ENCODE measurements at places on chromosomes 16 and 17.

- DNase-seq = no peak
Measured at GRCh38 chr16:72024862-72025382, 16.4 kb downstream of the DHODH start.

DNA sequence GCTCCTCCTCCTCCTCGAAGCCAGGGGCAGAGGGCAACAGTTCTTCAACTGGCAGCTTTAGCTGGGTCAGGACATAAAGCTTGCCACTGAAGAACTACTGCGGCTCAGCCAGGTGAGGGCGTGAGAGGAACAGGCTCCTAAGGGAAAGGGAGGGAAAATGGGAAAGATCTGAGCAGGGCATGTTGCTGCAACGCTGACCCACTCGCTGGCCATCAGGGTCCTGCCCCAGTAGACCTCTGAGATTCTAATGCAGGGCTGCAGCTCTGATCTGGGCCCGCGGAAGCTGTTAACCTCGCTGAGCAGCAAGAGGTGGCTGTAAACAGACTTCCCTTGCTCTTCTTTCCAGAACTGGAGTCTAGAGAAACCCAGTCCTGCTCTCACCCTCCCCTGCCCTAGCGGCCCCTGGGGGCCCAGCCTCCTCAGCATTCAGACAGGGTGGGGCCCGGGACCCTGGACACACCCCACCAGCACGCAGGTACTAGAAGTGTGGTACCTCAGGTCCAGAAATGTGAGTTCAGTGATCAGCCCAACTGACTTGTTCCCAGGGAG, 3.8 kb upstream of the TLCD2 start:
- no peak for DNase-seq

GRCh38 chr16:86668136-86668910, 90.0 kb downstream of the FOXL1 start:
- no peak for DNase-seq

GRCh38 chr17:41717408-41718286, 5.5 kb downstream of the GAST start:
- no peak for DNase-seq

DNA sequence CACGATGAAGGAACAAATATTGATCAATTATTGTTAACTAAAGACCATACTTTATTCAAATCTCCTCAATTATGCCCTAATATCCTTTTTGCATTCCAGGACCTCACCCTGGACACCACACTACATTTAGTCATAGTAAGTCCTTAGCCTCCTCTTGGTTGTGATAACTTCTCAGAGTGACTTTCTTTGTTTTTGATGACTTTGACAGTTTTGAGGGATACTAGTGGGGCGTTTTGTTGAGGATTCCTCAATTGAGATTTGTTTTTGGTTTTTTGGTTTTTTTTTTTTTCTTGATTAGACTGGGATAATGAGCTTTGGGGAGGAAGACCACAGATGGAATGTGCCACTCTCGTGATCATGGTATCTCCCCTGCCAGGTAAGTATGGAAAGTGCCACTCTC, 105.5 kb downstream of the SOX9 start:
- no peak for DNase-seq

DNA sequence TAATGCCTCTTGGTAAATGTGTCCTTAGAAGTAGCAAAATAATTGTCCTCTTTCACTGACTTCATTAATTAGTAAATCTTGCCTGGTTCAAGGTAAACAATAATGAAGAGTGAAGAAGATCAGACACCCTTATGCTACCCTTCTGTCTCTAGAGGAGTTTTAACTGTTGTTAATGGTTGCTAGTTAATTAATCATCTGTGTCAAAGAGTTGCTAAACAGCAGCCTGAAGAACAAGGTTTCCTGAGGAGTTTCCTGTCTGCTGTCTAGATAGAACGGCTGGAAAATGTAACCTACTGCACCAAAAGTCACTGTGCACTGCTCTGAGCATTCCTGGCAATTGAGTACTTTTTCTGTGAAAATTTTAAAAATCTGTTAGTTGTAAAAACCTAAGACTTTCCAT, 131.3 kb downstream of the NLK start:
- no peak for DNase-seq

GRCh38 chr16:87392821-87393679, 914 bp downstream of the MAP1LC3B start:
- DNase-seq = peak; percentile 41

DNA sequence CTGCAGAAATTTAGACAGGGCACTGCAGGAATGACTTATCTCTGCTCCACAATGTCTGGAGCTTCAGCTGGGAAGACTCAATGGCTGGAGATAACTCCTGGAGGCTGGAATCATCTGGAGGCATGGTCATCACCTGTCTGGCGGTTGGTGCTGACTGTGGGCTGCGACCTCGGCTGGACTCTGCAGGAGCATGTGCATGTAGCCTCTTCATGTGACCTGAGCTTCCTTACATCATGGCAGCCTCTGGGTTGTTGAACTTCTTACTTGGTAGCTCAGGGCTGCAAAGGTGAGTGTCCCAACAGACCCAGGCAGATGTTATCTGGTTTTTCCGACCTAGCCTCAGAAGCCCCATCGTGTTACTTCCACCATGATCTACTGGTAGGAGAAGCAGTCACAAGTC, 188.2 kb upstream of the RPL38 start:
- DNase-seq = no peak

DNA sequence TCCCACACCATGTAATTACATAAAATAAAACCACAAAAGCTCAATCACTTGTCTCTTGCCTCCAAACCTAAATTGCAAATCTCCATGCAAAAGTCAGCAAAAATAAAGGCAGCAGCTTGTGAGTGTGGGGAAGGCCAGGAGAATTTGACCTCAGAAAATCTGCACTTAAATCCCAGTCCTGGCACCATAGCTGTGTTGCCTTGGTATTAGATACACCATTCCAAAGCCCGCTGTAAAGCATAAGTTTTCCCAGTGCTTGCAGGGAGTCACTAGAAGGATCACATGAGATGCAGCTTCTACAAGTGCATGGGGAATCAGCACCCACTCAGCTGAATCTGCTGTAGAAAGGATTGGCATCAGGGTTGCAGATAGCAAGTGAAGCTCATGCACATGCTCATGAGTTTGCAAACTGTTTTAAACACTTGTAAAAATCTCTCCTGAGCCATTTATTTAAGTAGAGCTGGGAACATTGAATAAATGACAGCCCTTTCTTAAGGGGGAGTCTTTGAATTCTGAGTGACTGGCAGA, 495.0 kb upstream of the HSBP1 start:
- no peak for DNase-seq

DNA sequence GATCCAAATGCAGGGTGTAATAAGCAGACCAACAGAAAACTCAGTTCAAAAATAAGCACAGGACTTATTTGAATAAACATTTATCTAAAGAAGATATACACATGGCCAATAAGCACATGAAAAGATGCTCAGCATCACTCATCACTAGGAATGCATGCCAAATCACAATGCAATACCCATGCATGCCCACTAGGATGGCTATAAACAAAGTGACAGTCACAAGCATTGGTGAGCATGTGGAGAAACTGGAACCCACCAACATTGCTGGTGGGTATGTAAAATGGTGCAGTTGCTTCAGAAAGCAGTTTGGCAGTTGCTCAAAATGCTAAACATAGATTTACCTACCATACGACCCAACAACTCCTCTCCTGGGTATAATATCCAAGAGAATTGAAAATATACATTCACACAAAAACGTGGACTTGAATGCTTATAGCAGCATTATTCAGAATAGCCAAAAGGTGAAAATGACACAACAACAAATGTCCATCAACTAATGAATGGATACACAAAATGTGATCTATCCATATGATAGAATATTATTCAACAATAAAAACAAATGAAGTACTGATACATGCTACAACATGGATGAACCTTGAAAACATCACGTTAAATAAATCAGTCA, 20.1 kb downstream of the UBE2O start:
- DNase-seq = no peak

DNA sequence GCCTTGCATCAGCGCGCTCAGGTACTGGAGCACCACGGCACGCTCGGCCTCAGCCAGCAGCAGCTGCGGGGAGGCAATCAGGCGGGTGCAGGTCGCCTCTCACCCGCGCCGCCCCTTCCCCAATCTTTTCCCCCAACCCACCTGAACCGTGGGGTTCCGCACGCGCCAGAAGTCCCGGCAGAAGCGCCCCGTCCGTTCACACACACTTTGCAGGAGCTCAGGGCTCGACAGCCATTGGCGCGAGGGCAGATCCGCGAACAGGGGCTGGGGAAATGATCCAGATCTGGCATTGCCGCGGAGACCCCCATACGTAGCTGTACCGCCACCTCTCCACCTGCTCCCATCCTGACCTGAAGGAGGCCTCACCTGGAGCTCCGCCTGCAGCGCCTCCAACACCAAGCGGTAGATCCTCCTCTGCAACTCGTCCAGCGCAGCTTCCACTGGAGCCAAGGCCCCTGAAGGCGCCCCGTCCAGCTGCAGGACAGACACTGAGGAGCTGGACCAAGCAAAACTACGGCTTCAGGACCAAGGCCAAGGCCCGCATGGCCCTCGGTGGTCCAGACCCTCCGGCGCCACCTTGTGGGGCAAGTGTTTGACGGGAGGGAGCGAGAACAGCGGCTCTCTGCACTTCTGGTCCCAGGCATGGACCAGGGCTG, 1.4 kb upstream of the MATCAP1 start:
- DNase-seq = peak; percentile 76

GRCh38 chr17:27473748-27474609, 17.7 kb downstream of the KSR1 start:
- DNase-seq = peak; percentile 63

DNA sequence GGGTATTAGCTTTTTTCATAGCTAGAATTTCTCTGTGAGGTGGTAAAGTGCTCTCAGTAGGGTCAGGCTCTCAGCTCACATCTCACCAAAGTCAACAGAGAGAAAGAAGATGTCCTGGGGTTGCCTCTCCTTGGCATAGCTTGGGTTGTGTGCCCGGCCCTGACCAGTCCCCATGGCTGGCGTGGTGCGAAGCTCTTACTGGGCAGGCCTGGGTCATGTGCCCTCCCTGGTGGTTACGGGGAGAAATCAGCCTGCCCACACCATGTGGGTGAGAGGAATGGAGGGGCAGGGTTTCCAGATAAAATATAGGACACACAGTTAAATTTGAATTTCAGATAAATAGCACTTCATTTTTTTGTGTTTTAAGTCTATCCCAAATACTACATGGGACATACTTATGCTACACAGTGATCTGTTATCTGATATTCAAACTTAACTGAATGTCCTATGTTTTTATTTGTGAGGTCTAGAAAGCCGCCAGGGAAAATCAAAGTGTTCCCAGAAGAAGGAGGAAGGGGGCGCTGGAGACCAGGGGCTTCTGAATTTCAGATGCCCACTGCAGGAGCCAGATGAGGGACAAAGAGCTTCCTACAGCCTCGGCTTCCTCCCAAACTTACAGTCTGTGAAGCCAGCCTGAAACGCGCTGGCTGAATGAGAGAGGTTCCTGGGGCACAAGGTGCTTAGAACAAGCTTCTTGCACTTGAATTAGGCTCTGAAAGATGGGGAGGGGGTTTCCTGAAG, 45.4 kb downstream of the NKD1 start:
- DNase-seq = no peak

GRCh38 chr17:82274134-82275020, 877 bp upstream of the CSNK1D start:
- DNase-seq = no peak

DNA sequence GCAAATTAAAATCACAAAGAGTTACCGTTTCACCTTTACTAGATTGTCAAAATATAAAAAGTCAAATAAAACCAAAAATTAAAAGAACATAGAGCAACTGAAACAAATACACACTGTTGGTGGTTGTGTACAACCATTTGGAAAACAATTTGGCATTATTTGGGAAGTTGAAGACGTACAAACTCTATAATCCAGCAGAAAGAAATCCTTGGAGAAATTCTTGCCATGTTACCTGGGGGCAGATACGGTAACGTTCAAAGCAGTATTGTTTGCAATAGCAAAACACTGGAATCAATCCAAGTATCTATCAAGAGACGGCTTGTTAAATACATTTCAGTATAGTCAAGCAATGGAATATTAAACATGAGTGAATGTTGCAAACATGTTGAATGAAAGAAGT, 56.7 kb downstream of the TBX4 start:
- DNase-seq = no peak

Measured in CD8-positive, alpha-beta memory T cell (primary cell).